Activated naive CD8-positive, alpha-beta T cell treated with anti-CD3 and anti-CD28 coated beads, Interleukin-2, amount 50 U/mL, for 16 hours (primary cell): ENCODE measurements at places on chromosomes 12 and 14.

DNA sequence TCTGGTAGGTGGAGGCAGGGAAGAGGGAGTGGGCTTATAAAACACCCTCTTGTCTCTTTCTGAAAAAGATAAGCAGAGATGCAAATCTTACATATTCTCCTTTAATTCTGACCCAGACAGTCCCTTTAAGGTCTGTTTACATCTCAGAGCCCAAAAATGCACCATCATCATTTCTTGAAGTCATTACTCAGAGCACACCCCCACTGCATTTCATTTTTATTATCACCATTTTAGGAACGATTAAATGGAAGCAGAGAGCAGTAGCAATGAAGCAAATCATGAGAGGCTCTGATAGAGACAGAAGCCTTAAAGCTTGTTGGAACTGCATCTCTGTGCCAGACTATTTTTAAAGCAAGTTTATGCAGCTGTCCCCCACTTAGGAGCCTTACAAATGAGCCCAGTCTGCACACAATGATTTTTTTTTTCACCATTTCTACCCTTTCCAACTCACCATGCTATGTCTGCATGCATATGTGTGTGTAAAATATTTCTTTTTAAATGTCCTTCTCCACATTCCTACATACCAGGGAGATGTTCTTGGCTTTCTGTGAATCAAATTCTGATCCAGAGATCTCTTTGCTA lies 311.0 kb downstream of the GRIN2B start:
- DNase-seq = no peak

- no peak for DNase-seq
Measured at GRCh38 chr14:36086629-36087395, 89.7 kb downstream of the PTCSC3 start.

- DNase-seq = no peak
Measured at GRCh38 chr12:6201213-6201608, 1.0 kb downstream of the CD9 start.

- DNase-seq = no peak
Measured at GRCh38 chr12:6135071-6135470, 10.6 kb upstream of the VWF start.

GRCh38 chr12:97643924-97644323 lies 181.3 kb downstream of the RMST start:
- no peak for DNase-seq

GRCh38 chr12:90260136-90260535 lies 551.5 kb upstream of the ATP2B1 start:
- DNase-seq = no peak

GRCh38 chr12:5377997-5378592 lies 53.8 kb upstream of the NTF3 start:
- DNase-seq = no peak

DNA sequence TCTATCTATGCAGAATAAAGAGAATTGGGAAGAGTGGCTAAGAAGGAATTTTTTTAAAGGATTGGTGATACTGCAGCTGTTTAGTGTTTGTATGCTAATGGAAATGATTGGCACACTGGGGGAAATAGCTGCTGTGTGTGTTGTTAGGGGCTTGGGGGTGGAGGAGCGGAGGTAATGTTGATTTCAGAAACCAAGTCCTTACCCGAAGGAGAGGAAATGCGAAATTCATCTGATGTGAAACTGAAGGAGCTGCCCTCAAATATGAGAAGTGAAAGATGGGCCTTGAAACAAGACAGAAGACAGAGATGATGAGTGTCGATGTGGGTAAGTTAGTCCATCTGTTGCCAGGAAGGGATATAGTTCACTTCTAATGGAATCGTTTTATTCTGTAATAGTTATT lies 21.2 kb upstream of the RNASE12 start:
- DNase-seq = no peak

DNA sequence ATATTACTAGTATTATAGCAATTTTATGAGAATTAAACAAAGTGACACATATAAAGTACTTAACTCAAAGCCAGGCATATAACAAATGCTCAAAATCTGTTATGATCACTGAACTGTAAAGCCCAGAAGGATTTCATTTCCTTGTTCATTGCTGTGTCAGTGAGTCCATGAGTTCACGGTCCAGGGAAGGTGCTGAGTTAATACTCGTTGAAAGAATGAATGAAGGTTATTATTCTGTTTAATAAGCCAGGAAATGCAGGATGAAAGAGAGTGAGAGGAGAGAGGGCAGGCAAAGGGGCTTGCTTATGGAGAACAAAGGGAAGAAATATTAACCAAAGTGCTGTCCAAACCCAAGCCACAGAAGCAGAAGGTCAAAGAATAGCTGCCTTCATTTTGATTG lies 40.2 kb upstream of the NT5DC3 start:
- DNase-seq = no peak

DNA sequence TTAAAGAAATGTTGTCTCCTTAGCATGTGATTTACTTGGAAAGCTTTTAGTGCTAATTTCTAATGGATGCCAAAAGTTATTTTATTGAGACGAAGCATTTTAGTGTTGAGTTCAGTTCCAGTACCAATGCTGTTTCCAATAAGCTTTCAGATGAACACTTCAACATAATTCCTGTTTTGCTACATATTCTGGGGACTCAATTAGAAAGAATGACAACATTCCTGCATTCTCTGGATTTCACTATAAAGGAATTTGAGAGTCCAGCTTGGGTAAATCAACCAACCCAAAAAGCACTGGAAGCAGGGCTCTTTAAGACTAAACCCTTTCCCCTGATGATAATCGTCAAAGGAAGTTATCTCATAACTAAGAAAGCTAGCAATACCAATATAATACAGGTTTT lies 353.0 kb upstream of the TMTC1 start:
- no peak for DNase-seq

GRCh38 chr12:56188778-56189098 lies 545 bp downstream of the SMARCC2 start:
- no peak for DNase-seq

- no peak for DNase-seq
Measured at GRCh38 chr12:32115404-32116104, 8.9 kb downstream of the BICD1 start.

DNA sequence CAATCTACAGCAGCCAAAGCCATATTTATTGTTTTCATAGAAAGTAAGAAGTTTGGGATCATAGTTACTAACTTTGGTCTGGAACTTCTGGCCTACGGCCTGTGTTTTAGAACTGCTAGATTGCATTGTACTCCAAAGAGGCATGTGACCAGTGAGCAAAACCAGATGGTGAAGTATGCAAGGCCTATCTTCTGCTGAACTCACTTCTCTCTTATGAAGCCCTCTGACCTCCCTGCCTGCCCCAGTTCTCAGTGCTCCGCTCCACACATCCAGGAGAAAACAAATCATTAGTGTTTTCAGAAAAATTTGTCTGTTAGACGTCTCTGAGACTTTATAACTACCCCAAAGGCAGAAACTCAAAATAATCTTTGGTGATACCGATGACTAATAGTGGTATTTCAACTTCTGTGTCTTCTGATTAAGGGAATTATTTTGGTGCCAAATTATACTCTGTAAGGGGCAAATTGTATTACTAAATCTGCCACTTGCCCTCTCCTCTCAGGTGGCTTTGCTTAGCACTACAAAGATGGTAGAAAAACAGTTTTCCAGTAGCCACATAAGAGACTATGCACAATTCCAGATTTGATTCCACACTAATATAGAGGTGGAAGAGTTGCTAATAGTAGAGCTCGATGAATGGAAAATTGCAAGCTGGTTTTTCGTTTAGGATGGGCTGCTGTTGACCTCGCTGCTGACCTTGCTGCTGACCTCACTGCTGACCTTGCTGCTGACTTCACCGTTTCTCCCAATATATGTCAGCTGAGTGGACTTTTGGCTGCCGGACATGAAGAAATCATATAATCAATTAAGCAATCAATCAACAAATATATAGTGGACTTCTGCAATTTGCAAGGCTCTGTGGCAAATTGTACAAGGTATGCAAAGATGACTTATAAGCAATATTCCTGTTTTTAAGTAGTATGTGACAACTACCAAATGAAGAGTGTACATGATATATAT lies 147.5 kb downstream of the KITLG start:
- no peak for DNase-seq

GRCh38 chr14:95516554-95517181 lies at the start of gene SYNE3:
TSS of gene SYNE3 (minus strand) at chr14:95516650. CDS start at chr14:95475821, 40,829 bp downstream.
- DNase-seq = no peak

- no peak for DNase-seq
Measured at GRCh38 chr12:122984612-122985337, 4.3 kb downstream of the ARL6IP4 start.
